LHCN-M2 (cell line): ENCODE measurements at places on chromosomes 2 and 18. TPM values are rescaled to one million over a fixed set of nuclear protein-coding genes. Genes with fewer than 3 reads are reported as not detected.

The THADA gene
- total RNA-seq: 16.4 and 20.2 TPM in 2 replicates

The RAPH1 gene
- total RNA-seq: 43.1 and 66.0 TPM in 2 replicates

The ARHGEF33 gene
- 0.06 and 0.57 TPM in 2 replicates for total RNA-seq

The PLEKHM3 gene
- 3.7 and 7.5 TPM in 2 replicates for total RNA-seq

The LBX2 gene
- 1.2 and 1.6 TPM in 2 replicates for total RNA-seq

The DSG1 gene
- not detected in 2 replicates for total RNA-seq

The CKAP2L gene
- 23.9 and 33.2 TPM in 2 replicates for total RNA-seq

The PRR30 gene
- not detected in 2 replicates for total RNA-seq

The FTCDNL1 gene
- 0.75 and 0.77 TPM in 2 replicates for total RNA-seq

The TTN gene
- total RNA-seq: 2.0 and 5.5 TPM in 2 replicates

The SULT6B1 gene
- not detected in 2 replicates for total RNA-seq

The GRHL1 gene
- total RNA-seq: 0.40 and 0.90 TPM in 2 replicates

The INHBB gene
- total RNA-seq: 0.26 and 0.46 TPM in 2 replicates

The MEP1B gene
- not detected in 2 replicates for total RNA-seq

The SESTD1 gene
- total RNA-seq: 5.5 and 8.8 TPM in 2 replicates

The NOL4 gene
- total RNA-seq: not detected in 2 replicates

The IGFBP5 gene
- 0.06 and 0.46 TPM in 2 replicates for total RNA-seq

The ALLC gene
- total RNA-seq: not detected in 2 replicates

The PARD3B gene
- 2.8 and 4.0 TPM in 2 replicates for total RNA-seq

The TCF7L1 gene
- total RNA-seq: 0.46 and 1.1 TPM in 2 replicates

The ATP5F1A gene
- total RNA-seq: 607 and 704 TPM in 2 replicates

The HNMT gene
- 45.6 and 55.7 TPM in 2 replicates for total RNA-seq

The CTLA4 gene
- not detected in 2 replicates for total RNA-seq

The CHCHD5 gene
- 22.4 and 32.6 TPM in 2 replicates for total RNA-seq

The ATOH8 gene
- total RNA-seq: 129 and 179 TPM in 2 replicates

The CRYGB gene
- not detected in 2 replicates for total RNA-seq

The LONRF2 gene
- total RNA-seq: not detected in 2 replicates

The TPO gene
- total RNA-seq: not detected in 2 replicates

The ARHGAP25 gene
- total RNA-seq: 0.13 TPM in 1 of 2 replicates, not detected in the other

The COX7A2L gene
- 138 and 166 TPM in 2 replicates for total RNA-seq

The CRYGD gene
- not detected in 2 replicates for total RNA-seq

The CCL20 gene
- total RNA-seq: 1.3 and 2.3 TPM in 2 replicates

The CERS6 gene
- total RNA-seq: 43.9 and 47.2 TPM in 2 replicates

The CD8A gene
- total RNA-seq: not detected in 2 replicates

The FBXO41 gene
- total RNA-seq: 4.0 and 4.8 TPM in 2 replicates

The GALNT14 gene
- total RNA-seq: not detected in 2 replicates

The BMP10 gene
- total RNA-seq: not detected in 2 replicates

The CFAP221 gene
- total RNA-seq: not detected in 2 replicates

The LHCGR gene
- total RNA-seq: not detected in 2 replicates

The C1GALT1C1L gene
- total RNA-seq: 0.29 TPM in 1 of 2 replicates, not detected in the other

The IL36A gene
- not detected in 2 replicates for total RNA-seq
